Activated CD4-positive, alpha-beta T cell treated with anti-CD3 and anti-CD28 coated beads for 1 hour (primary cell): ENCODE measurements at places on chromosomes 16 and 17.

GRCh38 chr16:63228259-63228658 lies 1192.0 kb upstream of the CDH8 start:
- DNase-seq = no peak

DNA sequence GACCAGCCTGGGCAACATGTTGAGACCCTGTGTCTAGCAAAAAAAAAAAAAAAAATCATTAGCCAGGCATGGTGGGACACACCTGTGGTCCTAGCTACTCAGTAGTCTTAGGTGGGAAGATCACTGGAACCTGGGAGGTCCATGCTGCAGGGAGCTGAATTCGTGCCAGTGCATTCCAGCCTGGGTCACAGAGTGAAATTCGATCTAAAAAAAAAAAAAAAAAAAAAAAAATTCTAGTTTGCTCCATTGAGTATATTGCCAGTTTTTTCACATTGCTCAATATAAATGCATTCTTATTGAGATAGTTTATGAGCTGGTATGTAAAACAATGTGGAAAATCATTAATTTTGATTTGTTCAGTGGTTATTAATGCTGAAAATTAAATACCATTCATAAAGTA lies 52.0 kb downstream of the ABHD15 start:
- DNase-seq = no peak

- no peak for DNase-seq
Measured at GRCh38 chr17:7843257-7843535, 9.2 kb downstream of the KDM6B start.

GRCh38 chr16:50692999-50693781 lies at the start of gene NOD2:
Gene NOD2, plus strand, starts transcription at chr16:50693606. Its CDS starts 5,890 bp downstream, at chr16:50699496.
- no peak for DNase-seq

- DNase-seq = no peak
Measured at GRCh38 chr16:82639666-82640336, 13.0 kb downstream of the CDH13 start.

DNA sequence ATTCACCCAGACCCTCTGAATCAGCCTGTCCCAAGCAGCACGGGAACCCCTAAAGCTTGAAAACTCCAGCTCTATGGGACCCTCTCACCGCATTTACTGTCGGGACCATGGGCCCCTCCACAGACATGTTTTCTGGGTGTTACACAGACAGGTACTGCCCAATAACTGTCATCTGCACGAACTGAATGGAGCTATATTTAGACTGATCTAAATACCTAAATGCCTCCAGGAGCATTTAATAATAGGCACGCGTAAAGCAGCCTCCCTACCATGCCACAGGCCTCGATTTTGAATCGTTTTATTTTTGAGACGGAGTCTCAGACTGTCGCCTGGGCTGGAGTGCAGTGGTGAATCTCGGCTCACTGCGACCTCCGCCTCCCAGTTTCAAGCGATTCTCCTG lies 49.7 kb downstream of the EMP2 start:
- DNase-seq = no peak

- DNase-seq = no peak
Measured at GRCh38 chr16:10738231-10739077, 5.2 kb upstream of the NUBP1 start.

GRCh38 chr16:4535627-4536108 lies 2.9 kb downstream of the CDIP1 start:
- DNase-seq = no peak

GRCh38 chr17:27810211-27810901 lies 10.0 kb upstream of the NOS2 start:
- DNase-seq = no peak

GRCh38 chr16:48478393-48478792 lies 93.2 kb upstream of the SIAH1 start:
- no peak for DNase-seq

- no peak for DNase-seq
Measured at GRCh38 chr16:18959031-18959505, 24.7 kb upstream of the TMC7 start.

DNA sequence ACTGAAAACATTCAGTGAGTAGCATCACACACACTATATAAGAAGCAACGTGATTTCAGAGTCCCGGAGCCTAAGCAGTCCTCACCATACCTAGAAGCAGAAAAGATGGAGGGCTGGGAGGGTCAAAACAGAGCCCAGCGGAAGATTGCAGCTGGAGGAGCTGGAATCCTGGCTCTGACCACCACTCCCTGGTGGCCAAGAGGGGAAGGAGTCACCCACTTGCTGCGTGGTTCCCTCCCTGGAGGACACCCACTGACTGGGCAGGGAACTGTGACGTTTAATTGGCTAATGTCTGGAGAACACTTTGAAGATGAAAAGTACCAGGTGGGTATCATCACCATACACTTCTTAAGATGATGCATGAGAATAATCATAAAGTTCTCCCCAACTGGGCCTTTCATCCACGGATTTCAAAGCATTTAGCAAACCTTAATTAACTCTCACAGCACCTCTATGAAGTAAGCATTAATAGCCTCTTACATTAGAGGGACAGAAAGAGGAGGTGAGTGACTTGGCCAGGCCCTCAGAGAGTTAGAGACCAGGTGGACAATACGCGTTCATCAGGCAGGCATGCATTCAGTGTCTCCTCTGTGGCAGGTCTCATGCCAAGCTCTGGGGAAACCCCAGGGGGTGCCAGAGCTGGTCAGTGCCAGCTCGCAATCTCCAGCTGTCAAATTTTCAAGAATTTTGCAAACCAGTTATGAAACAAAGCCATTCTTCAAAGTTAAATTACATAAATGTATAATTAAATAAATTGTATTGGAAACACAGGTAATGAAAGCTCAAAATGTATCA lies 137.9 kb downstream of the AXIN2 start:
- DNase-seq = no peak
